ENCODE measurements at places on chromosomes 5 and 9.

GRCh38 chr9:70422371-70423043 lies 8.1 kb upstream of the KLF9 start:
- ATAC-seq = no peak

GRCh38 chr9:129551393-129551973 lies 69.4 kb downstream of the C9orf50 start:
- no peak for ATAC-seq

DNA sequence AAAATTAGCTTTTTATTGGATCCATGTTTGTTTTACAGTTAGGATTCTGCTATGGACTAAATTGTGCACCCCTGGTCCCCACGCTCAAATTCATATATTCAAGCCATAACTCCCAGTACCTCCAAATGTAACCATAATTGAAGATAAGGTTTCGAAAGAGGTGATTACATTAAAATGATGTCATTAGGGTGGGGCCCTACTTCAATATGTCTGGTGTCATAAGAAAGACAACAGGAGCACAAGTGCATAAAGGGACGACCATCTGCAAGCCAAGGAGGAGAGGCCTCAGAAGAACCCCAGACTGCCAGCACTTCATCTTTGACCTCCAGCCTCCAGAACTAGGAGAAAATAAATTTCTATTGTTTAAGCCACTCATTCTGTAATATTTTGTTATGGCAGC lies 7.4 kb upstream of the HNRNPA0 start:
- ATAC-seq = no peak

DNA sequence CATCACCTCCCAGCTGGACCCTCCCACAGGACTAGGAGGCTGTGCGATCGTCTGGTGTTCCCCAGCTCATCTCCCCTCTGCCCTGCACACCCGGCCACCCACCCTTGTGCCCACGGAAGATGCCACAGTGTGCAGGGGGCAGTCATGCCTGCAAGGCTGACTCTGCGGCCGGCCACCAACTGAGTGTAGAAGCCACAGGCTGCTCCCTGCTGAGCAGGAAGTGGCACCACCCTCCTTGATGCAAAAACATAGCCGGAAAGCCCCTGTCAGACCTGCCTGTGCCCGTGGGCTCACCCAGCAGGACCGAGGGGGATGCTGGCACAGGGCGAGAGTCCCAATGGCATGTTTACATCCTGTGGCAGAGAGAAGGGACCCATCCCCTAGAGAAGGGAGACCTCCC lies 40.3 kb upstream of the SLC12A7 start:
- ATAC-seq = peak; percentile 7

DNA sequence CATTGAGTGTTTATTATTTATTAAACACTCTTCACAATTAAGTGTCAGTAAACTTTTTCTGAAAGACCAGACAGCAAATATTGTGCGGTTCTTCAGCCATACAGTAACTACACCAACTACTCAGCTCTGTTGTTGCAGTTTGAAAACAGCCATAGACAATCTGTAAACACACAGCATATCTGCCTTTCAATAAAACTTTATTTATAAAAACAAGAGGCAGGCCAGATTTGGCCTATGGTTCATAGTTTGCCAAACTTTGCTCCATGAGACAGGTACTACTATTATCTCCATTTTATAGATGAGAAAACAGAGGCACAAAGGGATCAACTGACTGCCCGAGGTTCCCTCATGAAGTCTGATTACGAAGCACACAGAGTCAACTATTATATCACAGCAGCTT lies 11.5 kb downstream of the ADAMTS12 start:
- no peak for ATAC-seq

GRCh38 chr5:110852053-110852452 lies 113.2 kb downstream of the SLC25A46 start:
- ATAC-seq = no peak

DNA sequence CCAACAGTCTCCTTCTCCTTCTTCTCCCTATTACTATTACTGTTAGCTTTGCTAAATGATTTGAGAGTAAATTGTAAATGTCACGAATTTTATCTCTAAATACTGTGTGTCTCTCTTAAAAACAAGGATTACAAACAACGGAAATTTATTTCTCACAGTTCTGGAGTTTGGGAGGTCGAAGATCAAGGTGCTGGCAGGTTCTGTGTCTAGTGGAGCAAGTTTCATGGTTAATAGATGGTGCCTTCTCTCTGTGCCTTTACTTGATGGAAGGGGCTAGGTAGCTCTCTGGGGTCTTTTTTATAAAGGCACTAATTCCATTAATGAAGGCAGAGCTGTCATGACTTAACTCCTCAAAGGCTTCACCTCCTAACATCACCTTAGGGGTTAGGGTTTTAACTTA lies 237.9 kb downstream of the MAN2A1 start:
- ATAC-seq = no peak

DNA sequence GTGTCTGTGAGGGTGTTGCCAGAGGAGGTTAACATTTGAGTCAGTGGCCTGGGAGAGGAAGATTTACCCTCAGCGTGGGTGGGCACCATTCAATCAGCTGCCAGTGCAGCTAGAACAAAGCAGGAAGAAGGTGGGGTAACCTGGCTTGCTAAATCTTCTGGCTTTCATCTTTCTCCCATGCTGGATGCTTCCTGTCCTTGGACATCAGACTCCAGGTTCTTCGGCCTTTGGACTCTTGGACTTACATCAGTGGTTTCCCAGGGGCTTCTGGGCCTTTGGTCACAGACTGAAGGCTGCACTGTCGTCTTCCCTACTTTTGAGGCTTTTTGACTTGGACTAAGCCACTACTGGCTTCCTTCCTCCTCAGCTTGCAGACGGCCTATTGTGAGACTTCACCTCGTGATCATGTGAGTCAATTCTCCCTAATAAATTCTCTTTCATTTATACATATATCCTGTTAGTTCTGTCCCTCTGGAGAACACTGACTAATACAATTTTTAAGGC lies 38.1 kb downstream of the PBX3 start:
- ATAC-seq = peak; percentile 93

- ATAC-seq = no peak
Observed at GRCh38 chr9:104633976-104634520, 16.0 kb upstream of the OR13C9 start.

DNA sequence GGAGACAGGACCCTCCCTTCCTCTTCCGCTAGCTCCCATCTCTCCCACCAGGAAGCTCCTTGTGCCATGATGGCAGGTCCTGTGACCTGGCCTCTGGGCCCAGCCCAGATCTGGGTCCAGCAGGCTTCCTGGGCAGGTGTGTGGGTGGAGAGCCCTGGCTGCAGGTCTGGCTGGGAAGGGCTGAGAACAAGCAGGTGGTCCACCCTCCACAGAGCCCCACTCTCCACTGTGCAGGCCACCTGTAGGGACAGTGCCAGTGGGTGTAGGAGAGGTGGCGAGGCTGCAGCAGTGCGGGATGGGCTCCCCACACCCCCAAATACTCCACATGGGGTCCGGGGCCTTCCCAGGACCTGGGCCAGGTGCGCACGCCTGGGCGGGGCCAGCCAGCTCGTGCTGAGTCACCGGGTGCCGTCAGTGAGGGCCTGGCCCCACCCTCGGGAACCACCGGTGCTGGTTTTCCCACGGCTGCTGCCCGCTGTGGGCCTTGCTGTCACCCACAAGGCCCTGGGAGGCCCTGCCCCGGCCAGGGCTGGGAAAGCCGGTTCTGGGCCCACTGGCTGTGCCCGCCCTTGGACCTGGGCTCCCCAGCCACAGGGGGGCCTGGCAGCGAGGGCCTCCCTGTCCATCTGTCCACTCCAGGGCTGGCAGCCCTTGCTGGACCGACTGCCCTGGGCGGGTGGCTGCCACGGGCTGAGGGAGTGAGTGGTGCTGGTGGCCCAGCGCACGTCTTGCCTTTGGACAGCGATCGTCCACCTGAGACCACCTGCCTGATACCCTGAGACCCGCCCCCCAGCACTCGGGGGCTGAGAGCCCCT lies 9.3 kb upstream of the NRARP start:
- peak; percentile 53 for ATAC-seq
